ENCODE measurements at places on chromosomes 13 and 19.

DNA sequence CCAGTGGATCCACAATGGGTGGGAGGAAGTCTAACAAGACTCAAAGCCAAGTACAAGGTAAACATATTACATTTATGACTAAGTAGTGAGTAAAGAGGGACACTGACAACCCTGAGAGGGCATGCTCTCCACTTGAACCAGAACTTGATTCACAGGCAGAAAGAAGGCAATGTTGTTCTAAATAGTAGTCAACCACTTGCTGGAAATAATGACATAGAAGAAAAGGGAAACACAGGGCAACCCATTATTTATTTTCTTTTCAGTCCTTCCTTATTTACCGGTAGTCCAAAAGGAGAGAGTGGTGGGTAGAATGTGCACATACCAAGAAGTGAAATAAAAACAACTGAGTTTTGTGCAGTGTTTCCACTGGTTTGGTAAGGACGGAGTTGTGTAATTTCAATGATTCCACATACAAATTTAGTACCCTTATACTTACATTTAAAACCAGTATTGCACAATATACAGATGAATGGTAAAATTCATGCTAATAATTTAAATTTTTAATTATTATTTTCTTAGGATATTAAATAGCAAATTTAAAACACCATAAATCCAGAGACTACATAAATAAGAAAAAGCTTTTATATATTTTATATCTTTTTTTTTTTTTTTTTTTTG is 65.9 kb downstream of the ENOX1 start:
- no peak for DNase-seq

GRCh38 chr19:5691822-5692722 is 2.0 kb downstream of the RPL36 start:
- DNase-seq: no peak

- DNase-seq: no peak
These were observed 88.7 kb downstream of the SCGB2B2 start for GRCh38 chr19:34588249-34588648.

DNA sequence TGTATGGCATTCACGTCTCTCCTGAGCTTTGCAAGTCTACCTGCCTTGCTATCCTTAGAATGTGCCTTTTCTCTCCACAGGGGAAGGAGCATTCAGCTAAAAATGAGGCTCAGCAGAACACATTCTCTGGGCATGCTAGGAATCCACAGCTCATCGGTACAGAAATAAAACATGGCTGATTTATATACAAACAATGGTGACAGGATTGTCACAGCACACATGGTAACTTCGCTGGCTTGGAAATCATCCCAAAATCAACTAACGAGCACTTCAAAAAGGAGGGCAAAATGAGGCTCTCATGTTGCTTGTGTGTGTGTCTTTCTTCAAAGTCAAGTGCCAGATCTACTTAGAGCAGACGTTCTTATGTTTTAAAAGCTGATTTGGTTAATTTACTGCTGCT is 373.0 kb downstream of the FGF14 start:
- DNase-seq: no peak

- no peak for DNase-seq
These were observed 8.3 kb upstream of the KCNN4 start for GRCh38 chr19:43789029-43789428.

DNA sequence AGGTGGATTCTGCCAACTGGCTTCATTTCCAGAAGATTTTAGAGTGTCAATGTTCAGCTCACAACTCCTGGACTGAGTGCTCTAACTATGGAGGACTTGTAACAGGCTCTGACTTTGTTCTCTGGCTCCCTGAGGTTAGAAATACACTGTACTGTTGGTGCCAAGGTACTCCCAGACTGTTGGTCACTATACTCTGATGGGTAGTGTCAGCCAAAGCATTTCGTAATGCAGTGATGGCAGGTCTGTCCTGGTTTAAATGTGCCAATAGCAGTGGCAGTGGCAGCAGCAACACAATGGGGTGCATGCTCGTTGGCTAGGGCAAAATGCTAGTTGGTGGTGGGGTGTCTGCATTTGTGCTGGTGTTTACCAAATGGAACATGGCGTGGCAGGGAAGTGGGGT is 472.2 kb downstream of the TDRD3 start:
- DNase-seq: no peak

DNA sequence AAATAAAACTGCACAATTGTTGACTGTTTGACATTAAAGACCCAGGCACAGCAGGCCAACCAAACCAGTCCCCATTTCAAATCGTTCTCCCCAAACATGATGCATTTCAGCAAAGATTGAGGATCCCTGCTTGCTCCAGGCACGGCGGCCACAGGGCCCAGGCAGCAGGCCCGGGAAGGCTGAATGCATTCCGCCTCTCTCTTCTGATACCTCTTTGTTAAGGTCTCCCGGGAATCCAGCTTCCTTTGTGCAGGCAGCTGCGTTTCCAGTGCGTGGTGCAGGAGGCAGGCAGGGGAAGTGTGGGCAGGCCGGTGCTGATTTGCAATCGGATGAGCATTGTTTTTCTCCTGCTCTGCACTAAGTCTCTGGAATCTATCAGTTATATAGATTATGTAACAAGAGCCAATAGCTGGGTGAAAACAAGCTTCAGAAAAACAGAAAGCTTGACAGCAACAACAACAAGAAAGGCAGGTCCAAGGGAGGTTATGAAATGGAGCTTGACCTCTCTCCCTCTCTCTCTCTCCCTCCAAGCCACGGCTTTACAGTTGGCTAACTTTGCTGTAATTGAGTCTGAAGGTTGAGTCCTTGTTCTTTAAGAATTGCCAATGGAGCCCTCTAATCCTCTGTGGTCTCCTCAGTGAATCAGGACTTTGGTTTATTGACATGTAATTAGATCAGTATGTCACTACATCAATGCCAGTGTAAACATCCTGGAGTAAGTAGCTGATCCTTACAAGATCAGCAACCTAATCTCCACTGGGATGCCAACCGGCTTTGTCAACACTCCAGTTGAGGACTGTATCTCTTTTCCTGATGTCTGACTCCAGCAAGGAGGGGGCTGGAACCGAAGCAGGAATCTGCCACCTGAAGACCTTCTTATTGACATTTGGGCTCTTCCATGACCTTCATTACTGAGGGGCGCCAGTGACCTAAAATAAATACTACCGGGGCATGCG is 338.0 kb downstream of the TEX29 start:
- DNase-seq: no peak

DNA sequence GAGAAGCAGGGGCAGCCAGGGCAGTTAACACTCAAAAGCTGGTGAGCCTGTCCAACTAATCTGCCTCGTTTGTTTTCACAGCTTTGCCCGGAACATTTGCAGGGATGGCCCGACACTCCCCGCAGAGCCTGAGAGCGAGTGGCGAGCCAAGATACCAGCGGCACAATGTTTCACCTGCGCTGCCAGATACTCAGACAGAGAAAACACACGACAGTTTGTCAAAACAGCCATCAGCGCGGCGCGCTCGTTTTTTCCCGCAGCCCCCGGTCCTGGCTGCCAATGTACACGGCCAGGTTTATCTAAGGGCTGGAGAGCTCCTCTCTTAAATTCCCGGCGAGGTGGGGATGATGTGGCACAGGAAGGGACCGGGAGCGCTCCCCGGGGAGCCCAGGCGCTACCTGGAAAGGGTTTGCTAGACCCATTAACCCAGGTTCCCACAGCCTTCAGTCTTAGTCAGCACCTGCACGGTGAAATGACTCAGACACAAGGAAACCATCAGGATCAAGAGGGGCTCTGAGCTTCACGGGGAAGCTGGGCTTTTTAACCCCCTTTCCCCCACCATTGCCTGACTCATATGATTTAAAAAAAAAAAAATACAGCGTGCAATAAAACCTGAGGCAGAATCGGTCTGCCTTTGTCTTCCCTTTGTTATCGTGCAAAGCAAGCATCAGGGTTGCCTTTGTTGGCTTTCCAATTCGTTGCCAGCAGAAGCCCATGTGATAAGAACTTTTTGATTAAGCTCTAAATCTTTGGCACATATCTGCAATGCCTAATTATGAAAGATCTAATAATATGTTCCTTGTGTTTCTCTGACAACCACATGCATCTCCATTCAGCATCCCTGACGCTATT is 186.2 kb downstream of the EFNB2 start:
- DNase-seq: no peak

- no peak for DNase-seq
These were observed 1.4 kb downstream of the ING1 start for GRCh38 chr13:110714797-110715394.

GRCh38 chr13:77733674-77734073 is 36.2 kb downstream of the SLAIN1 start:
- no peak for DNase-seq

GRCh38 chr13:65856431-65856830 is 1373.7 kb downstream of the PCDH9 start:
- peak; percentile 29 for DNase-seq

DNA sequence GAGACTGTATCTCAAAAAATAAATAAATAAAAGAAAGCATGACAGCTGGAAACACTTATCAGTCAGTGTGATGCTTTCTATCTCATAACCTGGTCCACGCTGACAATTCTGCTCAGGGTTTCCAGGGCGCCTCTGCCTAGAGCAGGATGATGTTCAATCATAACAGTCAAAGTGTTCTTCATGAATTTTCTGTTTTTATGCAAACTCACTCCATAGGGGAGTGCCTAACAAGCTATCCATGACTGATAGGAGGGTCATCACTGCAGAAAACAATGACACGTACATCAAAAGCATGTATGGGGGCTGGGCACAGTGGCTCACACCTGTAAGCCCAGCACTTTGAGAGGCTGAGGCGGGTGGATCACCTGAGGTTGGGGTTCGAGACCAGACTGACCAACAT is 41.4 kb upstream of the ZNF83 start:
- DNase-seq: no peak

- no peak for DNase-seq
These were observed 43.4 kb upstream of the N4BP2L1 start for GRCh38 chr13:32471187-32471922.

GRCh38 chr13:99960663-99961311 is 10.8 kb downstream of the ZIC5 start:
- DNase-seq: no peak

- peak; percentile 21 for DNase-seq
These were observed 4.0 kb upstream of the NKPD1 start for GRCh38 chr19:45164577-45165335.

- DNase-seq: peak; percentile 97
These were observed 33.6 kb upstream of the EPHX3 start for GRCh38 chr19:15265850-15266248.

- DNase-seq: no peak
These were observed 164.4 kb downstream of the TM9SF2 start for GRCh38 chr13:99665711-99666110.

- peak; percentile 2 for DNase-seq
These were observed 159.1 kb downstream of the GPC5 start for GRCh38 chr13:91557328-91558090.

DNA sequence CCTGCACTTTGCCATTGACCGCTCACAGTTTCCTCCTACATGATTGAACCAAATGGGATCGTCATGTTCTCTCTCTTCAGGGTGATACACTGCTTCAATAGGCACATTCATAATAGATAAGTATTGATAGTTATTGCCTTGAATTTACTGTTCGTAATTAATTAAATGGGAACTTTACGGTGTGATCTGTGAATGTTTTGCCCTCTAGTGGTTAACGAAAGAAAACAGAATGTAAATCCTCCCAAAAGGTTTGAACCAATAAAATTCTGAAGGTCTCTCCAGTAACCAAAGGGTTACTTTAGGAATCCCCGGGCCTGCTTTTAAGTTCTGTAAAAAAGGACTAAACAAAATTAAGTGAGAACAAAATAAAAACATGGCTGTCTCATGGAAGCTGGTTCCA is 389.3 kb downstream of the DACH1 start:
- no peak for DNase-seq

DNA sequence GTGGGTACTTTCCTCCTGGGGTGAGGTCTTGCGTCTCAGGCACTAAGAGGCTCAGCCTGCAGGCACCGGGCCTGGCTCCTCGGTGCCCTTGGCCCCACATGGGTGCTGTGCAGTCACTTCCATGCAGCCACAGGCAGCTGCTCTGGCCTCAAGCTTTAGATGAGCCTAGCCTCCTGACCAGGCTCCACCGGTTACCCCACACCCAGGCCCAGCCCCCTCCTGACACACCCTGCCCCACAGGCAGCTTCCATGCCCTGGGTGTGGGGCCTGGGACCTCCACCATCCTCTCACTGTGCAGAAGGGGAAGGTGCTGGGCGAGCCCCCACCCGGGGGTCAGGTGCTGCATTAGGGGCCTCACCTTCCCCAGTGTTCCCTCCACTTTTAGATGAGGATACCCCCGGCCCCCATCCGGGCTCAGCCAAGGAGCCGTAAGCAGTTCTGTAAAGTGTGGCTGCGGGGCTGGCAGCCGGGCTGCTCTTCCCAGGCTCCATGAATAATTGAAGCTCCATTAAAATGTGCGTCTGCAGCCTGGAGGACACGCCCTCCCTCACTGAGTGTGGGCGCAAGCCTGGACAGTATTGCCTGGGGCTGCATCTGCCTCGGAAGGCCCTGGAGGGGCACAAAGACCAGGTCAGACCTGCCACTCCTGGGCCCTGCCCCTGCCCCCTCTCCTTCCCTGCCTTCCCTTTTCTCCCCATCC is 72.5 kb upstream of the KCTD15 start:
- DNase-seq: no peak

GRCh38 chr13:44855860-44856259 is 133.4 kb downstream of the NUFIP1 start:
- no peak for DNase-seq

GRCh38 chr13:39185326-39185725 is 147.1 kb downstream of the NHLRC3 start:
- no peak for DNase-seq

DNA sequence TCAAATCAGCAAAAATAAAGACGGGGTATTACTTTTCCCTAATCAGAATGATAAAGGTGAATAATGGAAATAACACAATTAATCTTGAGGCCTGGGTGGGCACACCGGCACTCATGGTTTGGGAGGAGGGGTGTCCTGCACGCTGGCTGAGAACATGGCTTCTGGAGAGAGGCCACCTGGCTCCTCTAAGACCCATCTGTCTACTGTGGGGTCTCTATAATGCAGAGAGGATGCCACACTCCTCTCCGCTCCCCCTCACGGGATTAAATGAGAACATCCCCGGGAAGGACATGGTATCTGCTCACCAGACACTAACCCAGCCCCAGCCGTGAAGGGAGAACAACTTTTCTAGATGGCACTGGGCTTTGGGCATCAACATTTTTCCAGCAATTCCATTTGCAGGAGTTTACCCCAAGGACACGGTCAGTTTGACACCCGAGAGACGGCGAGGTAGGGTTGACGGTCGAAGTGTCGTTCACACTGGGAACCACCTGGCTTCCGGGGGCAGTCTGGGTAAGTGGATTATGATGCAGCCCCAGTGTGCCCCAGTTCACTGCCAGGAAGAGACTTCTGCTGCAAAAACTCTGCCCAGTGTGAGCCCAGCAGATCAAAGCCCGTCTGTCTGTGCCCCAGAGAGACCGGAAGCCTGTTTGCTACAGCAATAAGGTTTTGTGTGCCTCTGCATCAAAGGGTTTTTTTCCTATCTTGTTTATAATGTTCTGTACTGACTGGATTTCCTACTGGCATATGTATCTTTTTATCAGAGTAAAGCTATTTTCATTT is 56.6 kb downstream of the CEBPG start:
- DNase-seq: no peak

GRCh38 chr19:44051650-44052402 is at the start of gene ZNF223:
TSS of gene ZNF223 (plus strand) at chr19:44052036. CDS start at chr19:44055177, 3,141 bp downstream.
- peak; percentile 77 for DNase-seq

GRCh38 chr19:6204866-6205723 is 69.6 kb downstream of the ACSBG2 start:
- DNase-seq: no peak
